ENCODE measurements at places on chromosomes 6 and 20.

GRCh38 chr6:29729774-29730328 is 6.6 kb downstream of the HLA-F start:
- DNase-seq: no peak

- no peak for DNase-seq
Observed at GRCh38 chr6:118804091-118804490, 89.9 kb upstream of the ASF1A start.

GRCh38 chr6:77462359-77463307 is 658 bp downstream of the HTR1B start:
- DNase-seq: no peak

DNA sequence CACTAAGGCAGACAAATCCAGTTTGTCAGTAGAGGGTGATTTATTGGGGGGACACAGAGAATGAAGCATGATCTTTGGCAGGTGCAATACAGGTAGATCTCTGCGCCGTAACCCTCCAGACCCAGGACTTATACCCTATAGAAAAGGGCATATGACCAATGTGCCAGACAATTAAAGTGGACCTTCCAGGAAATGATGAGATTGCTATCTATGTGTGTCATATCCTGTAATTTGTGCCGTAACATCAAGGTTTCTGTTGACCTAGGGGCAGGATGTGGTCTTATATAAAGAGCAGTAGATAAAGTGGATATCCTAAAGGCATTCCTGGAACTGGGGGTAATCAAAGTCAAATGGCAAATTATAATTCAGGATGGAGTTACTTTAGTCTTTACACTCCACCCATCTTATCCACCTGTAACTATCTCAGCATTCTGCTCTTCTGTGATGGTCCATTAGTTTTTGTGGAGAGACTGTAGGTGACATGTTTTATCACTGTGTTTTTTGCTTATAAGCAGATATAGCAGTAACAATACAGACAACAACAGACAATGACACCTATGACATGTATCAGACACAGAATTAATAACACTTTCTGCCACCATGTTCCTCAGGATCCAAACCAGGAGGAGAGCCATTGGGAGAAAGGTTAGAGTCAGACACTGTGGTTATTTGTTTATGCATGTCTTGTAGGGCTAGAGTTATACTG is 43.1 kb upstream of the ZNF337 start:
- DNase-seq: no peak

DNA sequence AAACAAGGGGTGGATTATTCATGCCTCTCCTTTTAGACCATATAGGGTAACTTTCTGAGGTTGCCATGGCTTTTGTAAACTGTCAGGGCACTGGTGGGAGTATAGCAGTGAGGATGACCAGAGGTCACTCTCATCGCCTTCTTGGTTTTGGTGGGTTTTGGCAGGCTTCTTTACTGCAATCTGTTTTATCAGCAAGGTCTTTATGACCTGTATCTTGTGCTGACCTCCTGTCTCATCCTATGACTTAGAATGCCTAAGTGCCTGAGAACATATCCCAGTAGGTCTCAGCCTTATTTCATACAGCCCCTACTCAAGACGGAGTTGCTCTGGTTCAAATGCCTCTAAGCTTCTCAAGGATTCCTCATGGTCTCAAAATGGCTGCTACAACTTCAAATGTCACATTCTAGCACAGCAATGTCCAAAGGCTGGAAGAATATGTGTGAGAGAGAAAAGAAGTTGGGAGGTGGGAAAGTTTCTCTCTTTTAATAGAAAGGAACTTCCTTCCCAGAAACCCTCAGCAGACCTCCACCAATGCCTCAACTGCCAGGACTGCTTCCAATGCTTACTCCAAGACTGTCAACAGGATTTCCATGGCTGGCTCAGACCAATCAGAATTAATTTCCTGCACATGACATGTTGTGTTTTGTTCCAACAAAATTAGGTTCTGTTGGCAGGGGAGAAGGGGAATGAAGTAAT is 46.6 kb upstream of the SLC9A8 start:
- no peak for DNase-seq

DNA sequence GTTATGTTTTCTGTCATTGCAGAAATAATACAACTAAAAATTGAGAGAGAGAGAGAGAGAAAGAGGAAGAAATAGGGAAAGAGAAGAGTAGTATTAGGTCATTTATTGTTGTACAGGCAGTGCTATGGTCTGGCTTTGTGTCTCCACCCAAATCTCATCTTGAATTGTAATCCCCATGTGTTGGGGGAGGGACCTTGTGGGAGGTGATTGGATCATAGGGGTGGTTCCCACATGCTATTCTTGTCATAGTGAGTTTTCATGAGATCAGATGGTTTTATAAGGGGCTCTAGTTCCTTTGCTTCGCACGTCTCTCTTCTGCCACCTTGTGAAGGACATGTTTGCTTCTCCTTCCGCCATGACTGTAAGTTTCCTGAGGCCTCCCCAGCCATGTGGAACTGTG is 677.4 kb upstream of the CHD6 start:
- no peak for DNase-seq

GRCh38 chr6:156971153-156971885 is 194.1 kb downstream of the ARID1B start:
- no peak for DNase-seq

GRCh38 chr6:144582939-144583613 is 297.9 kb downstream of the UTRN start:
- no peak for DNase-seq

GRCh38 chr6:134519465-134519864 is 201.6 kb upstream of the SGK1 start:
- DNase-seq: no peak

DNA sequence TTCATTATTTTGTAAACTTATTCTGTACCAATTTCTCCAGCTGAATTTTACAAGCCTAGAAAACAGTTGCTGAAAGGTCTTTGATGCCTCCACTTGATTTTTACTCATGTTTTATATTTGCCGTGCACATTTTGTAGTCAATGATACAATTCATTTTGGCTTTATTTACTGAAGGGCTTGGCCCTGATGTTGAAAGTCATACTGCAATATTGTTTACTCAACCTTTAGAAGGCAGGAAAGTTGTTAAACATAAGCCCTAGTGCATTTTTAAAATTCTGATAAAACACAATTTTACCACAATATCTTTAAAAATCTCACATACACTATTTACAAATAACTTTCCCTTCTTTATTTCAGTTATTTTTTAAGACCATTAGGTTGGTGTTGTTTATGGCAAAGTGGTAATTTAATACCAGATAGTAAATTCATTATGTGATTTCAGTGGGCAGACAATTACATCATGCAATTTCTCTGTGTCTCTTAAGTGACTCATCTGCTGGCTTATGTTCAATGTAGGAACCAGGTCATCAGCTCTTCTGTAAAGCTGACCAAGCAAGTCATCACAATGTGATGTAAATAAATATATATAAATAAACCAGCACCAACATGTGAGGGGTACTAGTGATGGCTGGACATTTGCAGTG is 121.1 kb upstream of the SLC35B3 start:
- no peak for DNase-seq

- DNase-seq: no peak
Observed at GRCh38 chr20:58504566-58504965, 10.6 kb downstream of the APCDD1L start.

- no peak for DNase-seq
Observed at GRCh38 chr6:2977799-2978590, 6.6 kb upstream of the SERPINB6 start.

DNA sequence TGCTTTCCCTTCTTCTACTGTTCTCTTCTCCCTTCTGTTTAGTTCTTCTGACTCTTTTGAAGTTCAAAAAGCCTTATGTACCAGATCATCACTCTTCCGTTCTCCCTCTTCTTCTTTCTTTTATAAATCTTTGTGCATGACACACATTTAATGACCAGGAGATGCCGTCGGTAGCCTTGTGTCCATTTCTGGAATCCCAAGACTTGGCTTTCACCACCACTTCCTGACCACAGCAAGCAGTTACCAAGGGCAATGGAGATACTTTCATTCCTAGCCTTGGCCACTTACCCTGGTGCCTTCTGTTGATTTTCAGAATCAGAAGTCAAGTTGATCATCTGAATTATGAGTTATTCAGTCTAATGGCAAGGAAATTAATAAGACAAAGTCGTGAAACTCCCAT is 268.5 kb upstream of the QKI start:
- no peak for DNase-seq

GRCh38 chr6:73704798-73705197 is 8.8 kb downstream of the CD109 start:
- DNase-seq: no peak

GRCh38 chr20:53399083-53399482 is 194.6 kb downstream of the ZNF217 start:
- no peak for DNase-seq

- no peak for DNase-seq
Observed at GRCh38 chr6:33779290-33779689, 9.6 kb downstream of the LEMD2 start.

DNA sequence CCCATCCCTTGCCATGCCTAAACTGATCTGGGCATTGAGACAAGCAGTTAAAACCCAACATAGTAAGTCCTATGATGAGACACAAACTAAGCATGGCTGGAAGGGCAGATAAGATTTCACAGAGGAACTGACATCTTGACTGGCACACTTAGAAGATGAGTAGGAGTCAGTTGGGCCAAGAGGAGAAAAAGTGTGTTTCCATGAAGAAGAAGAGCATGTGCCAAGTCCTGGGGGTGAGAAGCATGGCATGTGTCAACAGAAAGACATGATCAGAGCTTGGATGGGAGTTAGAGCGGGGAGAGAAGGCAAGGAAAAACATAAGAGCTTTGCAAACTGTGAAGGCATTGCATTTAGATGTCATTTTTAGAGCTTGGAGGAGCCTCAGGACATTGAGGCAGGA is 68.0 kb downstream of the ESR1 start:
- no peak for DNase-seq

GRCh38 chr6:706146-706545 is 13.2 kb upstream of the EXOC2 start:
- DNase-seq: no peak

DNA sequence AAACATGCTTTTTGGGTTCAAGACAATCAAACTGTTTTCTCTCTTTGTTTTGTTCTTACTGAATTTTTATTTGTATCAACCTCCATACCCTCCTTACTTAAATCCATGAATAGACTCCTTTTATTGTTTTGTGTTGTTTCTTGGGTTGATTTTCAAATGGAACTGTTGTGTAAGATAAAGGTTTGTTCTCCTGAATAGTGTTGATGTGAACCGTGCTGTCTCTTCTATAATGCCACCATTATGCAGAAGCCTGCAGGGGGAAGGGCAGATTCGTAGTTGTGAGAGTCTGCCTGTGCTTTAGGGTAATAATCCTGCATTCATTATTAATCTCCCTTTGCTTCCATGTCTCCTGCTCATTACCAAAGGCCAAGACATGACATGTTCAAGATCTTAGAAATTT is 105.9 kb downstream of the CDKAL1 start:
- DNase-seq: no peak

DNA sequence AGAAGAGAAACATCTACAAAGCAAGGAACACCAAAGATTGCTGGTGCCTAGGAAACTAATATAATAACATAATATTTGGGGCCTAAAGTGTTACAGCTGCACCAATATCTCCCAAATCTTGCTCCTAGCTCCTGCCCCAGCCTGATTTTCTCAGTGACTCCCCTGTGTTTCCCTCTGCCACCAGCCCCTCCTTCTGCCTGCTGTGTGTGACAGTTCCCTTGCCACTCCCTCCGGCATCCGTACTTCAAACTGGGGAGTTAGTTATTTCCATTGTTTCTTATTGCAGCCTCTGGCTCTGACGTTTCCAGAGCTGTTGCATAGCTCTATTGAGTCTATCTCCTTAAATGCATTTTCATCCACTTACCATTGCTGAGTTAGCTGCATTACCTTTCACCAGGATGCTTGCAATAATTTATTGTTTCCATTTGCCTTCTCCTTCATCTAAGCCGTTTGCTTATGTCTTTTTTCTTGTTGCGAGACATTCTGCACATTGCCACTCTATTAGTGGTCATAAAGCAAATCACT is 43.1 kb downstream of the ESR1 start:
- no peak for DNase-seq

DNA sequence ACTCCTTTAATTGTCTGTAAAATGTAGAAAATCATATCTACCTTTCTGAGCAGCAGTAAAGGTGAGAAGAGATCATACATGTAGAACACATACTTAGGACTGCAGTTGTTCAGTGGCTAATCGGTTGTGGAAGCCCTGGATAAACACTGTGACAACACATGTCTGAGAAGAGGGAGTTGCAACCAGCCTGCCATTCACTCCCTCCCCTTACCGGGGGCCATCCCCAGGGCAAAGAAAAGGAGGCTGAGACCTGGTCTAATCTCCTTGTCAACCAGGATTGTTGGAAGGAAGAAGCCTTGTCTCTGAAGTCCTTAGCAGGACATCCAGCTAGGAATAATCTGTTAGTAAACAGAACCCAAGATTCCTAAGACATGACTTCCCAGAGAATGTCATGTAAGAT is 462.5 kb upstream of the AGPAT4 start:
- no peak for DNase-seq

GRCh38 chr20:44691424-44692423 is 23.4 kb upstream of the CCN5 start:
- peak; percentile 40 for DNase-seq

DNA sequence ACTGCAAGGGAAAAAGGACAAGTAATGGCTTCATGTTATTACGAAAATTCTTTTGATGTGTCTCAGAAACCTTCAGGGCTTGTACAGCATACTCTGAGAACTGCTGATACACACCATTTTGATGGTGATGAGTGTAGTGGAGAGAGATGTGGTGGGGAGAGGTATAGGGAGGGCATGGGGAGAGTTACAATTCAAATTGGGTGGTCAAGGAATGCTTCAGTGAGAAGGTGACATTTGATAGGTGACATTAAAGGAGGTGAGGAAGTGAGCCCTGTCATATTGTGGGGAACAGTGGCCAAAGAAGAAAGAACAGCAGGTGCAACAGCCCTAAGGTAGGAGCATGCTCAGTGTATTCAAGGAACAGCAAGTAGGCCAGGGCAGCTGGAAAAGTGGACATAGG is 318.9 kb downstream of the CLIC5 start:
- DNase-seq: no peak

- no peak for DNase-seq
Observed at GRCh38 chr6:6614096-6614982, 25.8 kb downstream of the LY86 start.

- no peak for DNase-seq
Observed at GRCh38 chr6:92723390-92723931, 695.9 kb downstream of the EPHA7 start.

DNA sequence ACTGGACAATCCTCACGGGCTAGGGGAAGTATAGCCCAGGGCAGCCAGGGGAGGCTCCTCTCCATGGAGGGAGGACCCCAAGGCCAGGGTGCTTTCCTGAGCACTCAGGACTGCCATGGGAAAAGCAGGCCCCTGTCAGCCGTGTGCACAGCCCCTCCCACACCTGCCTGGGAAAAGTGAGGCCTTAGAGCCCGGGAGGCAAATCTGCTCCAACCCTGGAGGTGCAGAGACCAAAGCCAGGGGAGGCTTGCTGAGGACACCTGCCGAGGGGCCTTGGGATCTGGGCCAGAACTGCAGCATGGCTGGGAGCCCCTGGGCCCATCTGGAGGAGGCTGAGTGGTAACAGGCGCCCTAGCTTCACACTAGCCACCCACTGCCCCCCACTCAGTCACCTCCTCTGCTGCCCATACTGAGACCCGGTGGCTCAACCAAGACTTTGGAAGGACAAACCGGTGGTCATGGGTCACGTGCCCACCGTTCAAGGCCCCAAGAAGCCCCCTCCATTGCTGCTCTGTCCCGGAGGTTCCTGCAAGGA is 55.2 kb downstream of the YTHDF1 start:
- no peak for DNase-seq
